ENCODE measurements at places on chromosomes 1 and 21.
A peak's percentile ranks its signal among the peaks of the same experiment; 100 is the strongest.

DNA sequence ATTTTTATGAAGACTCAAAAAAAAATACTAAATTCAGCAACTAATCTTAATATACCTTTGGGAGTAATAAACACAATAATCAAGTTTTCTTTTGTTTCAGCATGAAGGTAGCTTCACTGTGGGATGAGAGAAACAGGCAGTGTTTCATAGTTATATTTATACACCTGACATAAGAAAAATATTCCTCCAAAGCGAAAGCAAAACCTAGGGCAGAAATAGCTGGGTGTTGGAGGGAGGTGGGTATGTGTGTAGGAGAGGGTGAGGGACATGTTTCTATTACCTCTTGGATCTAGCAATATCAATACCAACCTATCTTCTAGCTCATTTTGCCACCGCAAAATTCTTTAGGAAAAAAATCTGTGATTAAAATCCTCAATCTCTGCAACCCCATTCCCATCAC is 24.9 kb upstream of the MAN1A2 start:
- no peak overlapping the region for H3K4me3 ChIP-seq
- H3K36me3 ChIP-seq = no peaks in the 10 kb centered on the region
- peaks cover 5% of the 10 kb centered on the region for H3K27me3 ChIP-seq

GRCh38 chr1:65939191-65939590 is 146.5 kb downstream of the PDE4B start:
- no peaks in the 10 kb centered on the region for H3K36me3 ChIP-seq
- no peak for DNase-seq
- peaks cover 20% of the 10 kb centered on the region for H3K27me3 ChIP-seq
- H3K4me3 ChIP-seq = no peak overlapping the region
- H3K27ac ChIP-seq = no peak overlapping the region
- no peaks in the 10 kb centered on the region for H3K4me1 ChIP-seq

- no peaks in the 10 kb centered on the region for H3K4me1 ChIP-seq
- no peak for DNase-seq
- no peaks in the 10 kb centered on the region for H3K36me3 ChIP-seq
These were observed 296.2 kb downstream of the NEGR1 start for GRCh38 chr1:71986160-71986559.

GRCh38 chr1:246069581-246069980 is 437.5 kb downstream of the SMYD3 start:
- H3K36me3 ChIP-seq = no peaks in the 10 kb centered on the region
- no peak for DNase-seq
- H3K27ac ChIP-seq = no peak overlapping the region

GRCh38 chr21:35309316-35309715 is 260.2 kb upstream of the RUNX1 start:
- H3K27me3 ChIP-seq = peaks cover 7% of the 10 kb centered on the region
- H3K36me3 ChIP-seq = no peaks in the 10 kb centered on the region
- no peaks in the 10 kb centered on the region for H3K4me1 ChIP-seq
- DNase-seq = no peak

GRCh38 chr1:96536581-96536980 is 185.0 kb upstream of the PTBP2 start:
- H3K27me3 ChIP-seq = no peaks in the 10 kb centered on the region
- H3K27ac ChIP-seq = no peak overlapping the region
- H3K4me3 ChIP-seq = no peak overlapping the region
- no peaks in the 10 kb centered on the region for H3K36me3 ChIP-seq

- no peak overlapping the region for H3K27ac ChIP-seq
- peak; percentile 18 for DNase-seq
- H3K36me3 ChIP-seq = peaks cover 61% of the 10 kb centered on the region
- H3K27me3 ChIP-seq = peaks cover 4% of the 10 kb centered on the region
These were observed 57.8 kb upstream of the RAVER2 start for GRCh38 chr1:64686828-64687724.

DNA sequence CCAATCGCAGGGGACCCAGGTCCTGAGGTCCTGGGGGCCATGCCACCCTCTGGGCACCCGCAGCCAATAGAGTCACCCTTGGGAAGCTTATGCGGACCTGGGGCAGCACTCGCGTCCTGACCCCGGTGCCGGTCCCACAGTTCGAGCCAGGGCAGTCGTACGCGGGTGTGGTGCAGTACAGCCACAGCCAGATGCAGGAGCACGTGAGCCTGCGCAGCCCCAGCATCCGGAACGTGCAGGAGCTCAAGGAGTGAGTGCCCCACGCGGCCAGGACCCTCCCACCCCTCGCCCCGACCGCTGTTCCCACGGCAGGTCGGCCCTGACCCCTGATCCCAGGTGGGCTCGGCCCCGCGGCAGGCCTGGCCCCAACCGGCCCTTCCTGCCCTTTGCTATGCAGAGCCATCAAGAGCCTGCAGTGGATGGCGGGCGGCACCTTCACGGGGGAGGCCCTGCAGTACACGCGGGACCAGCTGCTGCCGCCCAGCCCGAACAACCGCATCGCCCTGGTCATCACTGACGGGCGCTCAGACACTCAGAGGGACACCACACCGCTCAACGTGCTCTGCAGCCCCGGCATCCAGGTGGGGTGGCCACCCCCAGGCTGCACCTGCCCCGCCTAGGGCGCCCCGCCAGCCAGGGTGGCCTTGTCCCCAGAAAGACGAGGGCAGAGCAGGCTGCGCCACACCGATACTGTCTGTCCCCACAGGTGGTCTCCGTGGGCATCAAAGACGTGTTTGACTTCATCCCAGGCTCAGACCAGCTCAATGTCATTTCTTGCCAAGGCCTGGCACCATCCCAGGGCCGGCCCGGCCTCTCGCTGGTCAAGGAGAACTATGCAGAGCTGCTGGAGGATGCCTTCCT is 20.5 kb downstream of the COL6A1 start:
- H3K4me3 ChIP-seq = no peak overlapping the region
- peaks cover 11% of the 10 kb centered on the region for H3K36me3 ChIP-seq
- peaks cover 15% of the 10 kb centered on the region for H3K4me1 ChIP-seq
- H3K27me3 ChIP-seq = no peaks in the 10 kb centered on the region
- H3K27ac ChIP-seq = no peak overlapping the region
- DNase-seq = peak; percentile 2

- no peak for DNase-seq
- H3K4me3 ChIP-seq = no peak overlapping the region
- peaks cover 13% of the 10 kb centered on the region for H3K36me3 ChIP-seq
- no peak overlapping the region for H3K27ac ChIP-seq
- H3K4me1 ChIP-seq = peaks cover 13% of the 10 kb centered on the region
- peaks cover 48% of the 10 kb centered on the region for H3K27me3 ChIP-seq
These were observed 7.1 kb downstream of the FAM89A start for GRCh38 chr1:231032963-231033362.

GRCh38 chr1:119079881-119080280 is 60.6 kb downstream of the WARS2 start:
- H3K27me3 ChIP-seq = no peaks in the 10 kb centered on the region
- H3K4me3 ChIP-seq = no peak overlapping the region
- H3K4me1 ChIP-seq = no peaks in the 10 kb centered on the region
- no peaks in the 10 kb centered on the region for H3K36me3 ChIP-seq
- DNase-seq = no peak

GRCh38 chr1:162942916-162943559 is 82.1 kb upstream of the CCDC190 start:
- DNase-seq = no peak
- no peaks in the 10 kb centered on the region for H3K36me3 ChIP-seq
- H3K4me3 ChIP-seq = no peak overlapping the region
- no peaks in the 10 kb centered on the region for H3K27me3 ChIP-seq
- H3K27ac ChIP-seq = no peak overlapping the region
- peaks cover 28% of the 10 kb centered on the region for H3K4me1 ChIP-seq

GRCh38 chr1:153246018-153246417 is 13.5 kb upstream of the LORICRIN start:
- no peaks in the 10 kb centered on the region for H3K36me3 ChIP-seq
- peaks cover 18% of the 10 kb centered on the region for H3K27me3 ChIP-seq

- peaks cover 28% of the 10 kb centered on the region for H3K4me1 ChIP-seq
- peaks cover 6% of the 10 kb centered on the region for H3K36me3 ChIP-seq
- DNase-seq = no peak
- H3K27me3 ChIP-seq = peaks cover 3% of the 10 kb centered on the region
These were observed 628.2 kb downstream of the PTPRU start for GRCh38 chr1:29864431-29865022.

GRCh38 chr1:24988558-24988912 is 58.5 kb upstream of the RUNX3 start:
- H3K36me3 ChIP-seq = no peaks in the 10 kb centered on the region
- no peak for DNase-seq
- no peak overlapping the region for H3K27ac ChIP-seq
- H3K4me1 ChIP-seq = peaks cover 46% of the 10 kb centered on the region
- H3K27me3 ChIP-seq = peaks cover 35% of the 10 kb centered on the region
- H3K4me3 ChIP-seq = no peak overlapping the region

GRCh38 chr1:3668585-3669300 is 16.4 kb downstream of the TP73 start:
- no peak overlapping the region for H3K4me3 ChIP-seq
- DNase-seq = peak; percentile 64
- H3K4me1 ChIP-seq = peaks cover 55% of the 10 kb centered on the region
- peak overlapping the region; percentile 38 for H3K27ac ChIP-seq

Data from nephron progenitor cell (in vitro differentiated cells).